ENCODE measurements at places on chromosomes 12 and 14.

DNA sequence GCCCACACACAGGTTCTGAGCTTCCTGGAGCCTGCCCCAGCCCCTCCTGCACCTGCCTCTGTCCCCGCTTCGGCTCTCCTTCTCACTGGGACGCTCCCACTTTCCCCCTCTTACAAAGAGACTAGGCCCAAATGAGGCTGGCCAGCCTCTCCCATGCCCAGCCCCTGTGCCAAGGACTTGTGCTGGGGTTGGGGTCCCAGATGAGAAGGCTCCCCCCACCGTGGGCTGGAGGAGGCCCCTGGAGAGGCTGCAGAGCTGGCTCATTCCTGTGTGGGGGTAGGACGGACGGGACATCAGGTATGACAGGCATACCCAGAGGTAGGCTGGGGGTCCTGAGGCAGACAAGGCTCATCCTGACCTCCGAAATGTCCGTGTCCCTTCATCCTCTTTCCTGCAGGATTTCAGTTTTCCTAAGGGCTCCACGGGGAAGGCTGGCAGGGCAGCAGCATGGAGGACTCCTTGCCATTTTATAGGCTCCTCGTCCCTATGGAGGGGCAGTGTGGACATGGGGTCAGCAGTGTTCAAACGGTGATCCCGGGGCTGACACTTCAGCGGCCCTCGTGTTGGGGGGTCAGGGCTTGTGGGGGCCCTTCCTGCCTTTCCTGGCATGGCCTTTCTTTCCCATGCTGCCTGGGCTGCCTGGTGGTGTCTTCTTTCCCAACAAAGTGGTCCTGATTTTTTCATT lies 49.1 kb upstream of the MEG3 start:
- no peak for DNase-seq

DNA sequence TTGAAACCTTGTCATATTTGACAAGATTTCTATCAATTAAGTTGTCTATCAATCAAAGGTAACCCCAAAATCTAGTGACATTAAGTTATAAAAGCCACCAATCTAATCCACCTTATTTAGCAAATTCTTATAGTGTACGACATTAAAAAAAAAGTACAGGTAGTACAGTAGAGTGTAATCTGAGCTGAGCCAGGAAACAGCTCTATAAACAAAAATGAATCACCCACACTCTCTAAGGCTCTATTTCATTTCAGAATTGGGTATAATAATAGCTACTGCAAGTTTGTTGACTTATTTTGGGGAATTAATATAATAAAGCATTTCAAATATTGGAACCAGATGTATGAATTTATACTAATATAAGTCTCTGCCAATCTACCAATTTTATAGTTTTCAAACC lies 342.4 kb upstream of the FLRT2 start:
- no peak for DNase-seq

DNA sequence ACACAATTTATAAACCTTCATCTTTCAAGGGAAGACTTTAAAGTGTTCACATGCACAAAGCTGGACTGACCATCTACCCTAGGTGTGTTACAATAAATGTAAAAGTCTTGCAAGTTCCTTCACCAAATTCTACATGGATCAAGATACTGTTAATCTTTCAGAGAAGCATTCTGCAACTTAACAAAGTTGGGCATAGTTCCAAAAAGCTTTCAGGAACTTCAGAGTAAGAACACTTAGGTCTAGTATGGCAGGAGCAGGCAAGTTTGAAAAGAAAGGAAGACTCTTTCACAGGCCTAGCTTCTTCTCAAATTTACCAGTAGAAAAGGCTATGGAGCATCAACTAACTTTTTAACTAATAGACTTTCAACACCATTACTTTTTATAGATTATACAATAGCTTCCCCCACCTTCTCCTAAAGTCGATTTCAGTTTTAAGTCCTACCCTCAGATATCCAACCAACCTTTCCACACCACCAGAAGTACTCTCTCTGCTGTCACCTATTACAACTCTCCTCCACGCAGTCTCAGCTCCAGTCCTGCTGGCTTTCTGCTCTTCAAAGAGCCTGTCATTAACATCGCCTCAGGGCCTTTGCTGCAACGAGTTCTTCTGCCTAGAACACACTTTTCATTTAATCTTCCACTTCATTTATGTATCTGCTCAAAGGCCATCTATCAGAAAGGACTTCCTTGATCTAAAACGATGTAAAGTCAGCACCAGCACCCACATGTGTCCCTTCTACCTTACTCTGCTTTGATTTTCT lies 333.9 kb downstream of the CEP128 start:
- no peak for DNase-seq

GRCh38 chr12:43336962-43337555 lies 214.9 kb downstream of the ADAMTS20 start:
- no peak for DNase-seq

DNA sequence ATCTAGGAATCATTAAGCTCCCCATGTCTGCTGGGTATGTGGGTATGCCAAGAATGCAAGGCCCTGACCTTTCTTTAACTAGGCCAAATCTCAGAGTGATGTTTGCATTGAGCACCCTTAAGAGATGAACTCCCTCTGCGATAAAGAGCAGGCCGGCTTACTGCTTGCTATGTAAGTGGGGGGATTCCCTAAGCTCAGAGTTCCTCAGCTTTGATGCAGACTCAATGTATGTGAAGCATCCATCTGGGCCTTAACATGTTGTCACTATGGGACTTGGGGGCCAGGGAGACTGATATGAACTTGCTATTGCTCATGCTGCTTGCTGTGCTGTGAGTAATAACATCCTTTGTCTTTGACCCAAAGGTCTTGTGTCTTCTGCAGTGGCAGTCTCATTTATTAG lies 149.7 kb downstream of the C12orf75 start:
- no peak for DNase-seq
